ENCODE measurements at places on chromosomes 16 and 17. TPM values are rescaled to one million over a fixed set of nuclear protein-coding genes. Genes with fewer than 3 reads are reported as not detected.

Gene AIPL1
- not detected for total RNA-seq

DNA sequence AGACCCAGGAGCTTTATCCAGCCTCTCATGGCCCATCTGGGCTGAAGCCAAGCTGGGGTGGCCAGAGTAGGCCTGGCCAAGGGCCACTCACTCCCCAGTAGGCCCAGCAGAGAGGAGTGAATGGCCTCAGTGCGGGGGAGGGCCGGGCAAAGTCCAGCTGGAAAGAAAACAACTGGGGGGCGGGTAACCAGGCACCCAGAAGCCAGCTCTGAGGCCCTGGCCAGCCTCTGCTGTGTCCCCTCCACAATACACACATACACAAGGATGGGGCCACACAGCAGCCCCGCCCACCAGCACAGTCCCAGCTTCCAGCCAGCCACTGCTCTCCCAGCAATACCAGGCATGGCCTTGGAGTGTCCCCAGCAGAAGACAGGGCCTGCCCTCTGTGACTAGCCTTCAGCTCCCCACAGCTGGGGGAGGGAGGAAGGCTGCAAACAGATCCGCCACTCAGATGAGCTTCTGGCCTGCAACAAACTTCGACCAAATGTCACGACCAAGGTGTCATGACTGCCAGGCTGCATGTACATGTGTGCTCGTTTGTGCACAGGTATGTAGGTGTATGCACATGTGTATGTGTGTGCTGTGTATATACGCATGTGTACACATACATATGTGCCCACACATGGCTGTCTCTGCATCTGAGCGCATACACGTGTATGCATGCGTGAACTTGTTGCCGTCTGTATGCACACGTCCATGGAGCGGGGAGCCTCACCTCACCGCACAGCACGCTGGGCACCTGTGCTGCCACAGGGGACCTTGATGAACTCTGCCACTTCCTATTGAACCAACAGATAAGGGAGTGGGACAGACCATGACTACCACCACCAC, 5.0 kb downstream of the CARHSP1 start:
- no peak for DNase-seq

DNA sequence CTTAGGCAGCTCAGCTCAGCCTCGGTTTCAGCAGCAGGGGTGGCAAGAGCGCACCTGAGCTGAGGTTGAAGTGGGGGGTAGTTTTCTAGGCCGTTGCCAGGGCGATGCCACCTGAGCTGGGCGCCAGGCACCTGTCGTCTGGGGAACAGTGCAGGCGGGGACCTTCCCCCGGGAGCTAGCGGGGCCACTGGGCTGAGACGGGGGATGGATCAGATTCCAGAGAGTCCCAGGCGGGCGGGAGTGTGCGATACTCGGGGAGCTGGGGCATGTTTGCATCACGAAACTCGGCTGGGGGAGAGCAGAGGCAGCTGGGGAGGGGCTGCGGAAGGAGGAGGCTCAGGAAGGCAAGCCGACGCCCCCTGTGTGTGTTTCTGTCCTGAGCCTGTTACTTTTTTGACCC, 477 bp upstream of the CLDN9 start:
- DNase-seq = no peak

DNA sequence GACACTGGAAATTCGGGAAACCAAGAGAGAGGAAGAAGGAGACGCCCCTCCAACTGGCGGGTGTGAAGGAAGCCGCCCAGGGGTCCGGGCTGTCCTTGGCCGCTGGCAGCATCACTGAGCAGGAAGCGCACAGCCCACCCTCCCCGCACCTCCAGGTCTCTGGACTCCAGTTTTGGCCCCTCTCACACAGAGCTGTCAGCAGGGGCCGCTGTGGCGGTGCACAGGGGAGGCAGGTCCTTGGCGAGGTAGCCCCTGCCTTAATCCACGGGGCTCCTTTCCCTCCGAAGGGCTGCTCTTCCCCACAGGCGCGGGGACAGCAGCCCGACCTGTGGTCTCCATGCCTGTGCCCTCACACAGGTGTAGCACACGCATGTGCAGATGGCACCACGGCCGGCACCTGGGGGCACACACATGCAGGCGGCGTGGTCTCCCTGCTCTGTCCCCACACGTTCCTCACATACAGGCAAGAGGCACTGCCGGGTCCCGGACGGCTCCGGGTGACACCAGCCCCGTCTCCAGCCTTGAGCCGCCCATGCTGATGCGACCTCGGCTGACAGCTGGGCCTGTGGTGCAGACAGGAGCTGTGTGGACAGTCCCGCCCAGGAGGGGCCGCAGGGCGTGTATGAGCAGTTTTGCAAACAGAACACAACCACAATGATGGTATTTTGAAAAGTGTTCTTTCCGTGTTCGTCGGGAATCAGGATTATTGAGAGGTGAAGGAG, 26.6 kb upstream of the CHMP6 start:
- DNase-seq = no peak

DNA sequence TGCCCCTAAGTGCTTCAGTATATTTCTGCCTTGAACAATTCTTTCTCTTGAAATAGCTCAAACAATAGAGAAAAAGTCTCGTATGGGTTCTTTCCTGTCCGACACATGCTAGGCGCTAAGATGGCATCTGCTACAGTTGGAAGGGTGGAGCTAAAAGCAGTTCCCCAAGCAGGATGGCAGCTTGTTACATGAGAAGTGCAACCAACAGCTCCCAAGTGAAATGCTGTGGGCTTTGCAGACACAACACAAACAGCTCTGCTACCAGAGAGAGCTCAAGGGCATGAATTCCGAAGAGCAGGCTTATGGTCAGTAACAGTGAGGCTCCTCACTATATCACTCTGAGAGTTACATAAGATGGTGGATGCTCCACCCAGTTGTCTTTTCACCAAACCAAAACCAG, 83.8 kb downstream of the VPS53 start:
- no peak for DNase-seq

GRCh38 chr17:56262803-56263202, 109.5 kb downstream of the ANKFN1 start:
- no peak for DNase-seq
